Stimulated activated CD4-positive, alpha-beta T cell treated with anti-CD3 and anti-CD28 coated beads, TNF-alpha, amount 100 ng/mL, for 4 hours (primary cell): ENCODE measurements at places on chromosomes 5 and 9.

DNA sequence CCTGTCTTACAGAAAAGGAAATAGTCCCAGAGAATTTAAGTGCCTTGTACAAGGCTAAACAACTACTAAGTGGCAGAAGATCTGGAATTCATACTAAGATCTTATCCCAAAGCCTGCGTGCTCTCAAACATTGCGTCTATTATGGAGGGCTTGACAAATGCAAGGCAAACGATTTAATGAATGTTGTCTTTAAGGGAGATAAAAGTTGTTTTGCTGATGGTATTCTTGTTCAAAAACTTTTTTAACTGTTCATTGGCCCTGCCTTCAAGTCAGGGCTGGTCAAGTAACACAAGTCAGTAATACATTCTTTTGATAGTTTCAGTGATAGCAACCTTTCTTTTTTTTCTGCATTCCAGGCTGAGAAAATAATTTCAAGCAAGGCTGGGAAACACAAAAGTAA lies 1.7 kb upstream of the SLC38A9 start:
- no peak for DNase-seq

- no peak for DNase-seq
Measured at GRCh38 chr9:80842389-80842788, 847.0 kb downstream of the TLE1 start.

DNA sequence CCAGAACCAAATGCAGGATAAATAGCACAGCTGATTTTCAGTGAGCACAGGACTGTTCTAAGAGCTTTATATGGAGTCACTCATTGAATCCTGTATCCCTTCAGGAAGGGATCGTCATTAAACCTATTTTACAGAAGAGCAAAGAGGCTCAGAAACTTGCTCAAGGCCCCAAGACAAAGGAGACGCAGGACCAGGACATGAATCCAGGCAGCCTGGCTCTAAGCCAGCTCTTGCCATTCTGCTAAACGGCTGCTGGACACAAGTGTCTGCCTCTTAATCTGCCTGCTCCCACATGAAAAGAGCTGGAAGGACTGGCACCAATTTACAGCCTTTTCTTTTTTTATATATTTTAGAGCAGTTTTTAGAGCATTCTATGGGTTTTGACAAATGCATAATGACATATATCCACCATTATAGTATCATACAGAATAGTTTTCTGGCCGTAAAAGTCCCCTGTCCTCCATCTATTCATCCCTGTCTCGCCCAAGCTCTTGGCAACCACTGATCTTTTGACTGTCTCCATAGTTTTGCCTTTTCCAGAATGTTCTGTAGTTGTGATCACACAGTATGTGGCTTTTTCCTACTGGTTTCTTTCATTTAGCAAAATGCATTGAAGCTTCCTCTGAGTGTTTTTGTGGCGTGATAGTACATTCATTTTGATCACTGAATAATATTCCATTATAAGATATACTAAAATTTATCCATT lies 37.5 kb downstream of the RETREG1 start:
- DNase-seq = no peak

DNA sequence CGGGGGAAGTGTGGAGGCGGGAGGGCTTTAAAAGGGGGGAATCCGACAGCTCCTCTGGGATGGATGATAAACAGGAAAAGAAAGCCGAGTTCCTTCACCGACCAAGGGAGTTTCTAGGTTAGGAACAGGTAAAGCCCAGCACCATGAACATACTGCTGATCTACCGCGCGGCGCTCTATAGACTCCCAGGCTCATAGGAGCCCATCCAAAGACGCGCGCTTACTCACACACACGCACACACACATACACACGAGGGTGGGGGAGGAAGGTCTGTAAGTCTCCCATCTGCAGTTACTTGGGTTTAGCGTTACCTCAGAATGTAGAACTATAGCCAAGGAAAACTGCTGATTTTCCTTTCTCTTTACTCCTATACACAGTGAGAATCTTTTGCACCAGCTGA lies 2.6 kb upstream of the GABRB2 start:
- no peak for DNase-seq

- no peak for DNase-seq
Measured at GRCh38 chr5:154734370-154735248, 20.6 kb upstream of the LARP1 start.

GRCh38 chr9:89412951-89413350 lies 85.0 kb downstream of the SEMA4D start:
- DNase-seq = no peak

DNA sequence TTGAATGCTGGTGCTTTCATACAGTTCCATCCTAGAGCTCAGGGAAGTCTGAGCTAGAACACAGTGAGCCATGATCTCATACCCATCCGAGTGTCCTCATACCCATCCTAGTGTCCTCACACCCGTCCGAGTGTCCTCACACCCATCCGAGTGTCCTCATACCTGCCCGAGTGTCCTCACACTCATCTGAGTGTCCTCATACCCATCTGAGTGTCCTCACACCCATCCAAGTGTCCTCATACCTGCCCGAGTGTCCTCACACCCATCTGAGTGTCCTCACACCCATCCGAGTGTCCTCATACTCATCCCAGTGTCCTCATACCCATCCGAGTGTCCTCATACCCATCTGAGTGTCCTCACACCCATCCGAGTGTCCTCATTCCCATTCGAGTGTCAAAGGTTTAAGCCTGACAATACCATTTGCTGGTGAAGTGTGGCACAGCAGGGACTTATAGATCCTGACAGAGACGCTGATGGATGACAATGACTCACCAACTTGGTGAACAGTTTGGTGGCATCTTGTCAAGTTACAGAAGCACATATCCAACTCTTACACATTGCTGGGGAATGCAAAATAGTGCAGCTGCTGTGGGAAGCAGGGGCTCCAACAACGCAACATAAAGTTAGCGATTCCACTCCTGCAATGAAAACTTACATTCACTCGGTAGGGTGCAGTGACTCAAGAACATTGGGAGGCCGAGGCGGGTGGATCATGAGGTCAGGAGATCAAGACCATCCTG lies 77.0 kb upstream of the COL5A1 start:
- DNase-seq = no peak

- DNase-seq = no peak
Measured at GRCh38 chr9:112945620-112946208, 55.0 kb upstream of the SLC46A2 start.

- DNase-seq = no peak
Measured at GRCh38 chr9:17810728-17811571, 232.1 kb downstream of the SH3GL2 start.

DNA sequence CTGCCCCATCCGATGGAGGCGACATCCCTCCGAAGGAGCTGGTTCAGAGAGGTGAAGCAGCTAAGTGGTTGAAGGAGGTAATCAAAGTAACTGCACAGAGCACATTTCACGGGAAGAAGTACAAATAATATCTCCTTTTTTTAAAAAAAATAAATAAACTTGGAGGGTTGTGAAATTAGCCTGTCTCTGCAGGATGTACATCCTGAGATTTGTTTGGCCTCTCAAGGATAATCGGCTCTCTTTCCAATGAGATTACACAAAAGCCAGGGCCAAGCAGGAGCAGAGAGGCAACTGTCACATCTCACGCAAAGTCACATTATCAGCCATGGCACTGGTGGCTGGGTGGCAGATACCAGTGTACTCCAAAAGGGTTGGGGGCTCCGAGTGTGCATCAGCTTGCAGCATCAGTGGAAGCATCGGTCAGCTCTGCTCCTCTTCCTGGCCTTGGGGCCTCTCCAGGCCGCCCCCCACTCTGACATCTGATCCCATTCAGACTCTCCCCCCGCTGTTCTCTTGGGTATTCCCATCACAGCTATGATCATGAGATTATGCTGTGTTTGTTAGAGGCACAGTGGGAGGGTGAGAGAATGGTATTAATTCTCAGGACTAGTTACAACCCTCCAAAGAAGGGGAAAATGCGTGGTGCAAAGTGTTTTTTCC lies 109.9 kb downstream of the UGCG start:
- no peak for DNase-seq

GRCh38 chr5:54304040-54304439 lies 6.3 kb downstream of the ARL15 start:
- no peak for DNase-seq

DNA sequence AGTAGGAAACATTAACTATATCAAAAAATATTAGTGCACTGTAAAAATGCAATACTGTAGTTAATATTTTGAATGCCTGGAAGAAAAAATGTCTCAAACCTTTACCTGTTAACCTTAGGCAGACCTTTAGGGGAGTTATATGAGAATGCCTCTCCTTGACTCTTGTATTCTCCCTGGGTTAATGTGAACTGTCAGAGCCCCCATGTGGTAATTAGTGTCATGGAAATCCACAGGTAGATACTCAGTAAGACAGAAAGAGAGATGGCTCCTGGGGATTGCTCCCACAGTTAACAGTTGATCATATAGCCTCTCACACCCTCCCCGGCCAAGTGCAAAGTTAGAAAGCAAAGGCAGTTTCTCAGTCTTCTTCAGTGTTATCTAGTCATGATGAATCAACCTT lies 742.8 kb downstream of the NR2F1-AS1 start:
- no peak for DNase-seq

- peak; percentile 20 for DNase-seq
Measured at GRCh38 chr5:119079318-119079921, 8.5 kb downstream of the DMXL1 start.

GRCh38 chr9:14857449-14858305 lies 52.6 kb downstream of the FREM1 start:
- no peak for DNase-seq

DNA sequence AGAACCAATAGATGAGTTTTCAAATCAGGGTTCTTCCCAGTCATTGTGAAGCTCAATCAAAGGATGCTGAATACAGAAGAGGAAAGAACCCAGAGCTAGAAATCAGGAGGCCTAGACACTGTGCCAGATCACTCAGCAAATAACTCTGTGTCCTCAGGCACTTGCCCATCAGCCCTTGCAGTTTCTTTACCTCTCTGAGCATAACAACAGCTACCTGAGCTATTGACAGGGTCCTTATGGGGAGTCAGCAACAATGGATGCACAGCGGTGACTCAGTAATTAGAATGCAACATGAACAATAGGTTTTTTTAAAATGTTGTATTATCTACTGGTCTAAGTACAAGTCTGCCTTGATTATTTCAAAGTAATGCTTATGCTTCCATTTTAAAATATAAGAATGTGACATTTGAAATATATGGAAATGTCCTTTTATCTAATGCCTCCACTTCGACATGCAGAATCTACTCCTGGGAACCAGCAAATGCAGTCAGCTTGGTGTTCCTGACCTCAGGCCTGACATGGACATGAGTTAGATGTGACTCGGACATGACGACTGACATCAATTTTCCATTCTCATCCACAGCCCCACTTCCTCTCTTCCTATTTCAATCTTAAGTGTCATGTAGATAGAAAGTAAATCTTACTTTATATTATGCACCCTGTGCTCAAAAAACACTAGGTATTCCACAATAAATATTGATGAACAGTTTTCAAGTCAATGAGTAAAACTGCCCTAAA lies 155.0 kb downstream of the TLE1 start:
- no peak for DNase-seq

DNA sequence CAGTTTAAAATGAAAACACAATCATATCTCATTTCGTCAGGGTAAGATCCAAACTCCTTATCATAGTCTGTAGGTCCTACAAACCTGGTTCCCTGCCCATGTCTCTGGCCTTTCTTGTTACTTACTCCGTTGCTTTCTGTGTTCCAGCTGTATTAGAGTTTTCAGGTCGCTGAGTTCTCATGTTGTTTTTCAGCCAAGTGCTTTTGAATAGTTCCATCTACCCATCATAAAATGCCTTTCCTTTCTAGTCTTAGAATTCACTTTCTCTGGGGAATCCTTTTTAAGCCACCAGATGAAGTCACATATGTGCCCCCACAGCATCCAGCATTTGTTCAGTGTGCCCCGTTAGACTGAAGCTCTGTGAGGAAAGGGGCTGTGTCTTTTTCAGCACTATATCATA lies 228.7 kb downstream of the YTHDC2 start:
- DNase-seq = no peak

DNA sequence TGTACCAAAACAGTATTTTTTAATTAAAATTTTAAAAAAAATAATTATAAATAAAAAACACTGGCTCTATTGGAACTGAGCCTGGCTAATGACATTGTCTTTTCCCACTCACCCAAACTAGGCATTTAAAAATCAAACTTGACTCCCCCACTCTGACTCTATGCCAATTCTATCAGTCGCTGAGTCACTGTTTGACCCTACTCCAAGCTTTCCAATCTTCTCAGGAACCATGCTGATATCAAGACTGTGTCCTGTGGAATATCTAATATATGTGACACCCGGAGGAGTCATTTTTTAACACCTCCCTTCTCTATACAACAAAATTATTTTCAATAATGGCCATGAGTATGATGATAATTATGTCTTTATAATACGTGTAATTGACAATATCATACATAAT lies 171.6 kb upstream of the RASEF start:
- DNase-seq = no peak

GRCh38 chr5:115354246-115354645 lies 57.8 kb upstream of the CCDC112 start:
- DNase-seq = no peak

DNA sequence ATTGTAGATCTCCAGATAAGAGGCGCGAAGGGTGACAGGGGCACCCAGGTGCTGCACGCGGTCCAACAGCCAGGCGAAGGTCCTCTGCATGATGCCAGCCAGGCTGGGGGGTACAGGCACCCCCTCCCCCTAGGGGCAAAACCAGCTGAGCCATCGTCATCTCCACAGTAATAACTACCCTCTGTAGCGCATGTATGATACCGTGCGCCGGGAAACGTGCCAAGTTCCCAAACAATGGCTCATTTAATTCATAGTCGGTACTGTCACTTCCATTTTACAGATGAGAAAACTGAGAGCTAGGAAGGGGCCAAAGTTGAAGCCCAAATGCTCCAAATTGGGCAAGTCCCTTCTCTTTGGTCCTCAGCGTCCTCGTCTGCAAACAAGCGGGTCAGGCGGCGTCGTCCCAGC lies 1.5 kb downstream of the KIF12 start:
- no peak for DNase-seq

DNA sequence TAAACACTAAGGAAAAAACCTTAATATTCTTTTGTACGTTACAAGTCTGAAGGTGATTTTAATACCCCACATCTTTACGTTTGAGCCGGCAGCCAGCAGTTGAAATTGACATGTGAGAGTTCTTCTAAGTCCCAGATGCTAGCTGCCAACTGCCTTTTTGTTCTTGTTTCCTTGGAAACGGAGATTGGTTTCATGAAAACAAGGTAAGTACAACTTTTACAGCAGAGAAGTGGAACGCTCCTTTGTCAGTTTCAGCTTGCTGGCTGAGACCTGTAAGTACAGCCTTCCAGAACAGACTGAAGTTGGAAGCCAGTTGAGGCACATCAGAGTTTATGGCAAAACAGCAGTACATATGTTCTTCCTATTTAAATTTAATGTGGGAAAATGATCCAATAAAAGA lies 1018.4 kb upstream of the ARRDC3 start:
- DNase-seq = no peak

DNA sequence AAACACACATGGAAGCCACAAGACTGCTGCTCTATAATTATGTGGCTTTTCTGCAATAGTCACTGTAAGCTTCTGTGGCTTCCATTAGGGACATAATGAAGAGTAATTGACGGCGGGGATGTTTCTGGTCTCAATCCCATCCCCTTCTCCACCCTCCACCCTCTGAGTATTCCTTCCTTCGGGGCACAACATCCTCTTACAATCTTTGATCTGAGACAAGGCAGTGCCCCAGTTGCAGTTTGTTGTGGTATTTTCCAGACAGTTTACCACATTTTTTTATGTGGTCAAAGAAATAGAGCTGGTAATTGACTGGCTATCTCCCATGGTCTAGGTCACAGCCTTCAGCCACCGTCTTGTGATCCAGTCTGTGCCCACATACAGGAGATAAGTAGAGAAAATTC lies 277.7 kb downstream of the NR2F1-AS1 start:
- DNase-seq = no peak

GRCh38 chr5:163460562-163461171 lies at the start of gene HMMR:
HMMR (plus strand) TSS chr5:163460632; CDS start chr5:163460693, 61 bp downstream.
- DNase-seq = no peak
